ENCODE measurements at places on chromosomes 6 and 20.

- no peak for DNase-seq
These were observed 293.0 kb downstream of the RNGTT start for GRCh38 chr6:88670369-88670768.

DNA sequence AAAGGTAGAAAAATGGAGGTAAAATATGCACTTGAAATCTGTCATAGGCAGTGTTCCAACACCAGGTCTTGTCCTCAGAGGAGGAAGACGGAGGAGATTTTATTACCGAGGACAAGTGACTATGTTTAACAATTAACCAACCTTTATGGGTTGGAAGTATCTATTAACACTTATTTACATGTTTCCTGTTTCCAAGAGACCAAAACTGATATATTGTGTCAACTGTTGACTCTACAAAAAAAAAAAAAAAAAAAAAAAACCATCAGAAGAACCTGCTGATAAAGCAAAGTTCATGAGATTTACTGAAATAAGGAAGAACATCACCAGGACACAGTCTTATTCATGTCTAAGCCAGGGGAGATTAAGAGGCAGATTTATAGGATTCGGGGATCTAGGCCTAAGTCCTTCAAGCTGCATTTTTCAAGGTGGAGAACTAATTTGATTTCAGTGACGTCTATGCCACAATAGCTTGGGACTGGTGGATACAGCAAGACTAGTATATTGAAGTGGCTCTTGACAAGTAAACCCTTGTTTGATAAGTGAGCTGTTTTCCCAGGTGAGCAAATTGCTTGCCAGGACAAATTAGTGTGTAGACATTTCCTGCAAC, 126.6 kb upstream of the NAA20 start:
- DNase-seq = no peak

DNA sequence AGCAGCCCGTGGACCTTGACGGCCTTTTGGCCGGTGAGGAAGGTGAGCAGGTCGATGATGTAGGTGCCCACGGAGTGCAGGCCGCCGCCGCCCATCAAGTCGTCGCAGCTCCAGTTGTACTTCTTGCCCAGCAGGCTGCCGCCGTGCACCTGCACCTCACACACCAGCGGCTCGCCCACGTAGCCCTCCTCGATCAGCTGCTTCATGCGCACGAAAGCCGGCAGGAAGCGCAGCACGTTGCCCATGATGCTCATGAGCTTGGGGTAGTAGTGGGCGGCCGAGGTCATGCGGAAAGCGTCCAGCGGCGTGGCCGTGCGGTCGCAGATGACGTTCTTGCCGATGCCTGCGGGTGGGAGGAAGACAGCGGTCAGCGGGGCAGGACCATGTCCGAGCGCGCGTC, 37.0 kb upstream of the TBC1D7 start:
- no peak for DNase-seq

GRCh38 chr6:77653816-77654215, 977 bp downstream of the MEI4 start:
- no peak for DNase-seq

DNA sequence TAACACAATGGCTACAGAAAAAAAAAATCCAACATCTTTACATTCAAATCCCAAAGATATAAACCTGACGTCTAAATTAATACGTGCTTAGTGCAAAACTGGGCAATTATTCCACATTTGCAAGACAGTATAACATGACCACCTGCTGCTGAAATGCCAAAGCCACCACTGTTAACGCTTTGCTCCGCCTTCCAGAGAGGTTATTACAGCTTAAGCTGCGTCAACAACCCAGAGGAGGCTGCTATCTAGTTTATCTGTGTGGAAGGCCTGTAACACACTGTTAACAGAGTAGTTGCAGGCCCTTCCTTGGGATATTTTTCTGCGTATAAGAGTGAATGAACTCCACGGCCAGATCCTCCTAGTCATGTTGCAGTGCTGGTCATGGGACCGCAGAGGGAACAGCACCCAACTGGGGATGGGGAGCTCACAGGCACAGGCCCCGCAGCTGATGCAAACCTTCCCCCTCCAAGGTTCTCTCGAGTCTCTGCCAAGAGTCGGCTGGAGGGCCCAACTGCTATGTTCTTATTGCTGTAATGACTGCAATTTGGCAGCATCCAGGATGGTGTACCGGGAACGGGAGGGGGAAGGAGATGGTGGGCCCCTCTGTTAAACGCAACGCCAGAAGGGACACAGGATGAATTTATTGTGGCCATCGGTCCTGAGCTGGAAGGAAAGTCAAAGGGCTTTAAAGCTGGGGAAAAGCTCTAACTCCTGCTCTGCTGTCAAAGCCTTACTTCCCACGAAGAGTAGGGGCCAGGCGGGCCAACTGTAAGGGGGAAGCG, 993 bp upstream of the NCOA7 start:
- no peak for DNase-seq

GRCh38 chr6:13480631-13481501, 6.5 kb downstream of the GFOD1 start:
- no peak for DNase-seq

DNA sequence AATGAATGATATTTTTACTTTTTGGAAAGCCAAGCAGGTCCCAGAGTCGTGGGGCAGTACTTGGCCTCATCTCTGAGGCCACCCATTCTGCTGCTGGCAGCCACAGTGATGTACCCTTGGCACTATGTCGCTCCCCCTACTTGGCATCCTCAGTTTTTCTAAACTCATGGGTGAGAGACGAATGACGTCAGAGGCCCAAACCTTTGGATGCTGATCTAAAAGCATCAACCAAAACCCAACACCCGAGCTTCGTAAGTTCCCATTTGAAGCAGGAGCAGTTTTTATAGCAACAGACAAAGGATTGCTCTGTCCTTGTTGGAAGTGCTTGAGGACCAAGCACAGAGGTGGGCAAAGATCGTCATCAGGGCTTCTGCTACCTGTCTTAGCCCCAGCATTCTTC, 212.9 kb downstream of the PAX1 start:
- no peak for DNase-seq

- DNase-seq = no peak
These were observed 407.8 kb downstream of the CBLN4 start for GRCh38 chr20:55597526-55597925.

GRCh38 chr6:168050225-168050880, 28.7 kb downstream of the FRMD1 start:
- no peak for DNase-seq

GRCh38 chr6:115971785-115972184, 88.9 kb downstream of the FRK start:
- no peak for DNase-seq

GRCh38 chr6:4727217-4727616, 49.0 kb upstream of the CDYL start:
- DNase-seq = no peak

DNA sequence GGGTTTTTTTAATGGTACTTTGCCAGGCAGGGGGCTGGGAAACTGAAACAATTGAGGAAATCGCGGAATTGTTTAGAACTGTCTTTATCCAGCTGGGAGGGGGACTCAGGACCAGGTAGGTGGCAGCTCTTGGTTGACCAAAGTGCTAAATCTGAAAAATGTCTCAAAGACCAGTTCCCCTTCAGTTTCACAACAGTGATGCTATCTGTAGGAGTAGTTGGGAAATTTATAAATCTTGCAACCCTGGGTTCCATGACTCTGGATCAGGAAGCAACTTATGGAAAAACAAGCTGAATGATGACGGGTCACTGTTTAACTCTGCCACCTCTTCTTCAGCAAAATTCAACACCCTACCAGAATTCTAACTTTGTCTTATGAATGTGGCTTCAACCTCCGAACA, 99.7 kb downstream of the FAM50B start:
- DNase-seq = no peak

DNA sequence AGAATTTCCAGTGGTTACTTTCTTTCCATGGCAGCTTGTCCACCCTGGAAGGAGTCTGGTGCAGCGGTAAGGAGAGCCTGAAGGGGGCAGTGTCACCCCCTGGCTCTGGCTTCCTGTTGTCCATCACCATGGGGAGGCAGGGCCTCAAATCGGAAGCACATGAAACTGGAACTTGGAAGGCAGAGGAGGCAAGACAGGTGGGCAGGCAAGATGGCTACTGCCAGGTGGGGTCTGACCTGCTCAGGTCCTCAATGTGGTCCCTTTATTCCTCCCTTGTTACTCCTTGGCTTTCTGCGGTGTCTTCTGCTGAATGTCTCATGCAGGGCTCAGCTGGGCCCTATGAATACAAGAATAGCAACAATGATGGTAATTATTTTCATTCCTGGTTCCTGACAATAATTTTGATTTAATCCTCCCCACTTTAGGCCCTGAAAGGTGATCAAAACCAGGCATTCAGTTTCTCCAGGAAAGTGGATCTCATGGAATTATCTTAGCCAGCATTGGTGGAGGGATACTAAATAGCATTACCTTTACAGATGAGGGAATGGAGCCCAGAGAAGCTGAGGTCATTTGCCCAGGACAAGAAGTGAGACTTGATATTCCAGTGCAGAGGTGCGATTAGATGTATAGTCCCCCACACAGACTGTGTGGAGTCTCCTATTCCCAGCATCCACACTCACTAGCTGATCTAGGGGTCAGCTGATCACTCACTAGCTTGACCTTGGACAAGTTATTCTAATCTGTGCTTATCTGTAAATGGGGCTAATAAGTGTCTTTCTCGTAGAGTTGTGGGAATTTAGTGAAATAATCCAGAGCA, 17.6 kb upstream of the SNAI1 start:
- no peak for DNase-seq

DNA sequence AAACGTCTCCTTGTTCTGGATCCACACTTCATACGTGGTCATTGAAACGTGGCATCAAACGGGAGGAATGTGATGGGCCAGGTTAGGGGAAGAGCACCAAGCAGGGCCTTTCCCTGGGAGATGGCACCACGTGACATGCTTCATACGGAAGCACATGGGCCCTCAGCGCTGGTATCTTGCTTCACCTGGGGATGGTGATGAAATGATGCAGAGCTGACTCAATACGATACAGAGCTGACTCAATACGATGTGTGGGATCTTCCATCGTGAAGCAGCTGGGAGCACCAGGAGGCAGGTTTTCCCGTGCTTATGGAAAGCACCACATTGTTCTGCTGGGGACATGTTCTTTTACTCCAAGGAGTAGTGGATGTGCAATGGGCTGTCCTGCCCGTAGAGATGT, 22.5 kb upstream of the TAGAP start:
- no peak for DNase-seq

DNA sequence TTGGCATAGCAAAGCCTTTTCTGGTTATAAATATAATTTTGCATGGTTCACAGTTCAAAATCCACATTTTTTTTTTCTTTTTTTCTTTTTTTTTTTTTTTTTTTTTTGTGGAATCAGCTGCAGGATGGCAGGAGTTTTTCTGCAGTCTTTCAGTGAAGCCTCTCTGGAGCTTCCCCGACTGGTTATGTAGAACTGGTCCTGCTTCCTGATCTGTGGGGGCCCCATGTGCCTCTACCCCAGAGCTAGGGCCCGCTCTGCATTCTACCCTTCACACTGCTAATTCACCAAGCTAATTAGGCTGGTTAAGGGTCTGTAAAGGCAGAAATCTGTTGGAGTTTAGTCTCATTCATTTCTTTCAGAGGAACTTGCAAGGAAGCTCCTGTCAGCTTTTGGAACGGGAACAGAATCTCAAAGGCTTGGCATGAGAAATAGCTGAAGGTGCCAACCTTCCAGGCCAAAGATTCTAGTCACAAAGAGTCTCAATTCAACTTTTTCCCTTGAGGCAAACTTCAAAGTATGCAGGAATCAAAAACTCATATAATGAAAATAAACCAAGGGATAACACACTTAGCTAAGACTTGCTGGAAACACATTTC, 45.5 kb downstream of the HMGN3 start:
- DNase-seq = no peak

GRCh38 chr6:111625099-111625416, 19.4 kb upstream of the TRAF3IP2 start:
- no peak for DNase-seq

- no peak for DNase-seq
These were observed 35.1 kb upstream of the UNC93A start for GRCh38 chr6:167255918-167256553.

DNA sequence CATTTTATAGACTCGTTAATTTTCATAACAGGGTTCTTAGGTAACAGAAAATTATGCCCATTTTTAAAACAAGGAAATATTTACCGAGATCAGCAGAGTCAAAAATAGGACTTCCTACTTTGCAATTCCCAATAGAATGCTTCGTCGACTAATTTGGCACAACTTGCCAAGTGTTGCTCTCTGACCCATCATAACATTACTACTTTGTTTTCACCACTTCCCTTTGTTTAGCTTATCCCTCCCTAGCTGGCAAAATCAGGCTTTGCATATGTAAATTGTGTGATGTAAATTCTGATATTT, 914 bp upstream of the RANBP9 start:
- no peak for DNase-seq

All from AG04449 (cell line).